ENCODE measurements at places on chromosomes 2 and 18.

DNA sequence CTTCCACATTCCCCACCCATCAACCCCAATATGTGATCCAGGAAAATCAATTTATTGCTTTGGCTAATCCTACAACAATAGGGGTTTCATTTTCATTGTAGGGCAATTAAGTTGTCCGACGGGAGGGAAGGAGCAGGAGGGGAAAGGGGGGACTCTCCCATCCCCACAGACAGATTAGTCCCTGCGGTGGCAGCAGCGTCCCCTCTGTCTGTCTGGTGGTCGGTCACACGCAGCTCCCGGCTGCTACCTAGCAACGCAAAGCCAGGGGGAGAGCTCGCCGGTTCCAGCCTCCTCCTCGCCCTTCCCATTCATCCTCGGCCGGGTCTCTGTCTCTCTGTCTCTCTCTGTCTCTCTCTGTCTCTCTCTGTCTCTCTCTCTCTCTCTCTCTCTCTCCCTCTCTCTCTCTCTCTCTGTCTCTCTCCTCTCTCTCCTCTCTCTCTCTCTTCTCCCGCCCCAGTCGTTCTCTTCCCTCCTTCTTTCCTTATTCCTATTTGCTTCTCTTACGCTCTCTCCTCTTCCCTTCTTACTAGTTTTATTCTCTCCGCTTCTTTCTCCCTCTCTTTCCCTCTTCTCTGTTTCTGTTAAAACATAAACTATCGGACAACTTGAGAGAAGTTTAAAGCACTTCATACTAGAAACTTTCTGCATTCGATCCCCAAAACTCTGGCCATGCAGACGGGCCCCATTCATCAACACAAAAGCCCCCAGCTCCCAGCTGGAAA lies 1.2 kb downstream of the LRP2 start:
- DNase-seq: no peak

- no peak for DNase-seq
Measured at GRCh38 chr2:149915151-149915550, 327.6 kb upstream of the MMADHC start.

- no peak for DNase-seq
Measured at GRCh38 chr18:42931491-42931890, 184.0 kb downstream of the RIT2 start.

- no peak for DNase-seq
Measured at GRCh38 chr2:150465703-150466569, 21.5 kb downstream of the RND3 start.

DNA sequence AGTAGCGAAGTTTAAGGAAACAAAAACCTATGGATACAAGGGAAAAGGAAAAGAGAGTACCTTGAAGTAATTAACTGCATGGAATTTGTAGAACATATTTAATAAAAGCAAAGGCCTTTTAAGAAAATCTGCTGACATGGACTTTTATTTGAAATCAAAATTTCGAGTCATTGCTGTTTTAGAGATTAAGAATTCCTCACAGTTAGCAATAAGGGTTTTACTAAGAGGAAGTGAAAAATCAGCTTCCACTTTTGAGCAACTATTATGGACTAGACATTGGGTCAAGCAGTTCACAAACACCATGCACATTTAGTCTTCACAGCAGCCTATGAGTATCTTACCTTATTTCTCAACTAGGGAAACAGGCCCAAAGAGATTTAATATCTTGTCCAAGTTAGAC lies 876.3 kb downstream of the BCL11A start:
- no peak for DNase-seq

DNA sequence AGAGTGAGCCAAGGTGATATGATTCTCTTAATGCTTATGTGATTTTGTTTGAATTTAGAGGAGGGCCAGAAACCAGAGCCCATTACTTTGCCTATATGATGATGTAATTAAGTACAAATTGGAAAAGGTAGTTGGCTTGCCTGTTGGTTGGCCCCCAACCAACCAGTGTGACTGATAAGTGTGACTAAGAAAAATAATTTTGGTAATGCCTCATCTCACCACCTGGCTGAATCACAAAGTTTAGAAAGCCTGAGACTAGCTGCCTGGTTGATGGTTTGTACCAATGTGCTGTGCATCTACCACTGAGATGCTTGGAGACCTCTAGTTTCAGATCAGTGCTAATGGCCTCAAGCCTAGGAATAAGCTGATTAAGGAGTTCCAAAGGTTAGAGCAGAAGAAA lies 338.7 kb downstream of the CDH2 start:
- no peak for DNase-seq

All from stimulated activated CD4-positive, alpha-beta T cell treated with anti-CD3 and anti-CD28 coated beads, Interleukin-4, amount 100 ng/mL, for 4 hours (primary cell).